Renal cortical epithelial cell (primary cell): ENCODE measurements at places on chromosomes 1 and 21.

GRCh38 chr1:80384083-80384830 lies 1377.7 kb upstream of the ADGRL4 start:
- no peak for DNase-seq

GRCh38 chr1:185514311-185514710 lies 197.3 kb upstream of the IVNS1ABP start:
- no peak for DNase-seq

- DNase-seq, result no peak
Observed at GRCh38 chr1:147912553-147912952, 10.0 kb downstream of the GJA8 start.

DNA sequence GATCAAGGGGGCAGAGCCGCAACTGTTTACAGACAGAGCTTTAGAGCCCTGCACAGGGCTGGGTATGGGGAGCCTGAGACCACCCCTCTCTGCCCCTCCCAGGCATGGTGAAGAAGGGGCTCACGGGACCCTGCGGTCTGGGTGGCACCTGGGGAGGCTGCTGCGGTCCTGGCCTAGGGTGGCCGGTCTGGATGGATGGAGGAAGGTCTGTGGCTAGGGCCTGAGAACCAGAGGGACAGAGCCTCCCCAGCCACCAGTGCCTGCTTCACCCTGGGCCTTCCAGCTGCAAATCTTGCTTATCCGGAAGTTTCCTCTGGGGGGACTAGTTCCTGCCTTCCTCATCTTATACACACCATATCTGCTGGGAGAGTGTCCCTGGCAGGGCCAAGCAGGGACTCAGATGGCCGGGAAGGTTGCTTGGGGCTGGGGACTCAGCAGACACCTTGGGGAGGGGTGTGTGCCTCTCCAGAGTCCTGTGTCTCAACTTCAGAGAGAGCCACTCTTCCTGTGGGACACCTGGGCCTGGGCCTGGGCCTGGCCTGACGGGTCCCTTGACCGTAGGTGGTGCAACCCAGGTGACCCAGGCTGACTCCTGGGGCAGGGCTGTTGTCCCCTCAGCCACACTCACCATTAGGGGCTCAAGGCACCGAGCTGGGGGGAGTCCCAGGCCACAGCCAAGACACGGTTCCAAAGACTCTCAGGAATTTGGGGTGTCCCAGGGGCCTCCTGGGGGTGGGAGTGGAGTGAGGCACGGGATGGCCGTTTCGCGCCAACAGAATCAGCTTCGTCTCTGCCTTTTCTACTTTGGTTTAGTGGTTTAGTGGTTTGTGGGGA lies 52.0 kb upstream of the ACTRT2 start:
- no peak for DNase-seq

DNA sequence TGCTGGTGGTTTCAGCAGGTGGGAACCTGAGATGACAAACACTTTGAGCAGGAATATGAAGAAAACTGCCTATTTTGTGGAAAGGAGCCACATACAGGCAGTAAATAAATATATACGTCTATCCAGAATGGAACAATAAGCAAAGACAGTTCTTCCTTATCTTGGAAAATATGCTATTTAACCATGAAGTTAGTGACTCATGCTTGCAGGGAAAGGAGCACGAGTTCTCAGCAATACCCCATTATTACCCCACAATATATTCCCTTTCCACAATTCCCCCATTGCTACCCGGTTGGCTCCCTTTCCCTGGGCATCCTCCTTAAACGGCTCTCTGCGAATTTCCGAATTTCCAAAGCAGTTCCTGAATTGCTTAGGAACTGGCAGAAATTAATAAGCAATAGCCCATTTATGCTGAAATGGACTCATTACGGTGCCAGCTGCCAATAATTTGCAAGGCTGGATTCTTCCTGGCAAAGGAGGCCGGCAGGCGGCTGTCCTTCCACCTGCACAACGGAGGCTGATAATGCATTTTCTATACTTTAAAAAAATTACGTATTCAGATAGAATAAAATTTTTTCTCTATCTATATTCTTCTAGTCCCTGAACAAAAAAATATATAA lies 65.4 kb downstream of the TIAM1 start:
- DNase-seq, result no peak

GRCh38 chr21:41507521-41508414 lies at the start of gene TMPRSS2:
TMPRSS2 (minus strand) TSS chr21:41508158; CDS start chr21:41498133, 10,025 bp downstream.
- no peak for DNase-seq

DNA sequence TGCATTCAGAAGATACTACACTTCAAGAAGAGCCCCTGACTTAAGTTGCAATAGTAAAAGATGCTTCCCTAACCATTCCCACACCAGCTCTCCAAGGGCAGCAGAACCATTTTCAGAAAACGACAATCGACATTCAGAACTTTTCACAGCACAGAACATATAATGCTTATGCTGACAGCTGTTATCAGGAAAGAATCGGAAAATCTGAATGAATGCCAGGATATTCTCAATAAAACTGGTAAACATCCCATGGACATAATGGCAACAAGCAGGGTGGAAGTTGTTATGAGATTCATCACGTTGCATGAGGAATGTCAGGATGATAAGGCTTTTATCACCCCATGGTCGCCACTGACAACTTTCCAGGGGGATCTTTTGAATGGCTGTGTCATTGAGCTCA lies 246.6 kb upstream of the CHRM3 start:
- no peak for DNase-seq

GRCh38 chr1:89831462-89832120 lies 10.8 kb downstream of the LRRC8D start:
- DNase-seq, result no peak

- no peak for DNase-seq
Observed at GRCh38 chr1:177922209-177922608, 47.6 kb downstream of the SEC16B start.

DNA sequence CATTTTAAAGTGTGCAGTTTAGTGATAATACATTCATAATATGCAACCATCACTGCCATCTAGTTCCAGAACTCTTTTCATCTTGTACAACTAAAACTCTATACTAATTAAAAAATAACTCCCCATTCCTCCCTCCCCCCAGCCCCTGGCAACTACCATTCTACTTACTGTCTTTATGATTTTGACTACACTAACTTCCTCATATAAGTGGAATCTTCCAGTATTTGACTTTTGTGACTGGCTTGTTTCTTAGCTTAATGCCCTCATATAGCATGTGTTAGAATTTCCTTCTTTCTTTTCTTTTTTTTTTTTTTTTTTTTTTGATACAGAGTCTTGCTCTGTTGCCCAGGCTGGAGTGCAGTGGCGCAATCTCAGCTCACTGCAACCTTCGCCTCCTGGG lies 1.4 kb upstream of the NVL start:
- no peak for DNase-seq

- peak; percentile 11 for DNase-seq
Observed at GRCh38 chr1:54745274-54745673, 19.0 kb downstream of the PARS2 start.

GRCh38 chr1:90149101-90149500 lies 154.2 kb downstream of the ZNF326 start:
- DNase-seq, result no peak

DNA sequence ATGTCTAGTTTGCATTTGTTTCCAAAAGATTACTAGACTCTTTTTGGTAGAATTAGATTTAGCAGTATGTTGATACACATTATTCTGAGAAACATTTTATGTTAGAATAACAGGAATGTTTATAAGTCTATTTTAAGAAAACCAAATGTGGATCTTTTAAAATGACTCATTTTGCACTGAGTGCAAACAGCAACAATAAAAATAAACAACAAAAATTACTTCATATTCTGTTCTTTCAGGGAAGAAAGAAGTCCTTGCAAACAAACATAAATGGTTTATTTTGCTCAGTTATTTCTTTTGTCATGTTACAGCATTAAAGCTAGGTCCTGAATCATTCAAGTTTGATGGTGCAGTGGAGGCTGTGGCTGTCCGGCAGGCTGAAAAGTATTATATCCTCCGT lies 106.8 kb upstream of the TENT5C start:
- DNase-seq, result no peak

DNA sequence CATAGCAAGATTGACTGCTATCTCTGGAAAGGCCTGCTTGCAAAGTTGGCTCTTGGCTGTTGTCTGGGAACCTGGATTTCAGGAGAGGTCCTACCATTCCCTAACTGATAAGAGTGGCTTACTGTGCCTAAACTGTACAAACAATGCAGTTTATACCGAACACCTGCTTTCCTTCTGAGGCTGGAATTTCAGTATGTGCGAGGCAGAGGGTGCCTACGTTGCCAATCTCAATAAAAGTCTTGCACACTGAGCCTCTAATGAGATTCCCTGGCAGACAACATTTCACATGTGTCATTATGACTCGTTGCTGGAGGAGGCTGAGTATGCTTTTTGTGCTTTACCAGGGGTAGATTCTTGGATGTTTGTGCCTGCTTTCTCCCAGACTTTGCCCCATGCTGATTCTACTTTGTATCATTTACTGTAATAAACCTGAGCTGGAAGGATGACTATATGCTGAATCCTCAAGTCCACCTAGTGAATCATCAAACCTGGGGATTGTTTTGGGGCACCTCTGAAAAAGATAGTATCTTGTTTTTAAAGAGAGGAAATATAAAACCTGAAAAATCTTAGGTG lies 58.9 kb upstream of the GNG4 start:
- DNase-seq, result peak; percentile 92

DNA sequence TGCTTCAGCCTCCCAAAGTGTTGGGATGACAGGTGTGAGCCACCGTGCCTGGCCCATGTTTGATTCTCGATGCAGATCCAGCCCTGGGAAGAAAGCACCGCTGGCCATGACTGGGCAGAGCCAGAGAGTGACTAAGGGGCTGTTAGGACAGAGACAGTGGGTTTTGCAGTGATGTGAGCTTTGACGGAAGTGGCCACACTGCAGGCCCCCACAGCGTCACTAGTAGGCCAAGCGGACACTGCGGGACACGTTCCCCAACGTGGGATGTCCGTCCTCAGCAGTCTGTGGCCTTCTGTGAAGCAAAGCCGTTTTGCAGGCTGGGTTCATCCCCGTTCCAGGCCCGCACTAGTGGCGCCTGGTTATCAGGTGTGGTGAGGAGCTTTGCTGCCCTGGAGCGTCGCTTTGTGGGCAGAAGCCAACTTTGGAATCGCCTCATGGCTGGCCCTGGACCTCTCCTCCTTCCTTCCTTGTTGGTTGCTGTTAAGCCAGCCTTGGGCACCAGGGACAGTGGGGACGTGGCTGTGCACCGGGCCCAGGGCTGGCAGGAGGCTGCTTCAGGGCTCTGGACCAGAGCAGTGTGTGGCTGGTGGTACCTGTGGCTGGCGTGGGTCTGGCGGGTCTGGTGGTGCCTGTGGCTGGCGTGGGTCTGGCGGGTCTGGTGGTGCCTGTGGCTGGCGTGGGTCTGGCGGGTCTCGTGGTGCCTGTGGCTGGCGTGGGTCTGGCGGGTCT lies 41.2 kb downstream of the SKI start:
- DNase-seq, result no peak

DNA sequence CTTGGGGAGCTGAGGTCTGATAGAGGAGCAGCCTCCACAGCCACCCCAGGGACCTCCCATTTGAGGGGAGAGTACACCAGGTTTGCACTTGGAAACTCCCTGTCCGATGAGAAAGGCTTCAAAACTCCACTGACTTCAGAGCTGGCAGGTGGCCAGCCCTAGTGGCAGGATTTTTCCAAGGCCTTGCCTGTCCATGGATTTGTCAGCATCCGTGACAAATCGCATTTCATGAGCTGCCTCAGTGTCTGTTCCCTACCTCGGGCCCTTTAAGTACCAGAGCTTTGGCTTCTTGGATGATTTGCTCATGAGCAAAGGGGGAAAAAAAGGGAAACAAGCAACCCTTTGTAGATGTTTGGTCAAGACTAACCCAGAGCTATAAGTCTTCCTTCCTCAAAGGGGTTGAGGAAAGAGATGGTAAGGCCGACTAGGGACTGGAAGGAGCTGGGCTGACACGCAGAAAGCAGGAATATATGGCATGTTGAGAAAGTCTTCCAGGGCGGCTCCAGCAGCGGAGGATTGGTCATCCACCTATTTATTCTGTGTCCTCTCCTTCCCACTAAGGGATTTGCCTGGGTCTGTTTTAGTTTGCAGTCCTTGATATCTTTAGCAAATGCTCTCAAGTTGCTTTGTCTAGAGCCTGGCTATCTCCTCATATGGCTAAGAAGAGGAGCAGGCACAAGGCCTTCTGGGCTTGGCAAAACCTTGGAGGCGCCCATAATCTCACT lies 2.7 kb upstream of the HSPG2 start:
- peak; percentile 95 for DNase-seq

DNA sequence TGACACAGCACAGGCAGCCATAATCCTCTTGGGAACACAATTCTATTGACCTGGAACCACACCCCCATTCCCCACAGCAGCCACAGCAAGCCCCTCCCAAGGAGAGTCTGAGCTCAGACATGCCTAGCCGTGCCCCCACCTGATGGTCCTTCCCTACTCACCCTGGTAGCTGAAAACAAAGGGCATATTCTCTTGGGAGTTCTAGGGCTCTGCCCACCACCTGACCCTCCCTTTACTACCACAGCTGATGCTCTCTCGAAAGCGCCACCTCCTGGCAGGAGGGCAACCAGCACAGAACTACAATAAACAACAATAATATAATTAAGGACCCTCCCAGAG lies 184.8 kb upstream of the COA6 start:
- peak; percentile 14 for DNase-seq

- DNase-seq, result no peak
Observed at GRCh38 chr1:7177438-7178146, 392.3 kb downstream of the CAMTA1 start.

- no peak for DNase-seq
Observed at GRCh38 chr1:42845866-42846256, 552 bp upstream of the ZNF691 start.

DNA sequence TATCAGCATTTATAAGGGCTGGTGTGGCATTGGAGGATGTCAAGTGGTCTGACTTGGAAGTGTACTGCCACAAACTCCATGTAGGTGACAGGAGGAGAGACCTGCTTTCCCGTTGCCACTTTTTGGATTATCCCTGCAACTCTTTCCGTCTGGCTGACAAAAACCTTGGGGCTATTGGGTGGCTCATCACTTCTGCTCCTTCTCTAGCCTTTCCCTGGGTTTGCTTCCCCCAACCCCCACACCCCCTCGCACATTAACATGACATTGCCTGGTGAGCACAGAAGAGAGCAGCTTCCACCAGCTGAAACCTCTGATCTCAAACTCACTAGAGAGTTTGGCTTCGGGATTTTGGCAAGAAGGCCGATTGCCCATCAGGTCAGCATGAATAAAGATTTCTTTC lies 39.2 kb downstream of the PROX1 start:
- DNase-seq, result no peak

DNA sequence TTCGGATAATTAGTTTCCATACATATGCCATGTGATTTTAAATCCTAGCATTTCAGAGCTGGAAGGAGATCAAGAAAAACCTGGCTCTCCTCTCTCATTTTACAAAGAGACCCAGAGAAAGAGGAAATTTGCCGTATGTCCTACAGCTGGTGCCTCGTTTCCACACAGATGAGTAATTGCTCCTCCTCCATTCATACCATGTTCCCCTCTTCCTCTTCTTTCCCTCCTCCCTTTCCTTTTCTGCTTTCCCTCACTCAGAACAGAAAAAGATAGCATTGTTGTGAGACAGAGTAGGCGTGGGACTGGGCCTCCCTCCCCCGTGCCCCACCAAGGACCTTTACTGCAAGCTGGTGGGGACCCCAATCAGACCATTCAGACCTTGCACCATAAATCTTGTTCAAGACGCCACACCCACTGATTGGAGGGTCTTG lies 13.7 kb upstream of the SLC44A3 start:
- no peak for DNase-seq

- peak; percentile 65 for DNase-seq
Observed at GRCh38 chr1:12593621-12594066, 24.4 kb downstream of the DHRS3 start.
